ENCODE measurements at places on chromosomes 5 and 9. TPM values are rescaled to one million over a fixed set of nuclear protein-coding genes. Genes with fewer than 3 reads are reported as not detected.

- H3K4me3 ChIP-seq: no peak overlapping the region
- H3K27ac ChIP-seq: no peak overlapping the region
- H3K36me3 ChIP-seq: no peaks in the 10 kb centered on the region
- no peaks in the 10 kb centered on the region for H3K27me3 ChIP-seq
Measured at GRCh38 chr9:113511856-113512761, 48.6 kb downstream of the RGS3 start.

- no peak overlapping the region for H3K4me3 ChIP-seq
- H3K36me3 ChIP-seq: no peaks in the 10 kb centered on the region
- peaks cover 43% of the 10 kb centered on the region for H3K4me1 ChIP-seq
- no peak for DNase-seq
Measured at GRCh38 chr9:81543695-81544094, 145.7 kb downstream of the TLE1 start.

The ENTPD2 gene
- total RNA-seq: not detected

The EPB41L4B gene
- 4.1 TPM for total RNA-seq
